Cortex of kidney (tissue), 1 donor: ENCODE measurements at places on chromosomes 3 and 15.

DNA sequence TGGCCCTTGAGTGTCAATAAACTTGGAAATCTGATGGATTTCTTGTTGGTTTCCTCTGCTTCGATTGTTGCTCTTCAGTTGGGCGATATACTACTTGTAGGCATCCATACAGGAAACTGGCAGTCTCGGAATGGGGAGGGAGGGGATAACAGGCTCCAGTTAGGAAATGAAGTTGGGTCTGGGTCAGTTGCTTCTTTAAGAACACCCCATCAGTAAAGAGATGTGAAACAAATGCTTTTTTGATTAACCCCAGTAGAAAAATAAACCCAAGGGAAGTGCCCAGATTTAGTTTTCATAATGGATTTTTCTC lies 681 bp downstream of the CHMP2B start:
- no peak for DNase-seq

GRCh38 chr3:51386159-51386851 lies 1.2 kb downstream of the MANF start:
- no peak for DNase-seq

- no peak for DNase-seq
These were observed 917.1 kb downstream of the PLOD2 start for GRCh38 chr3:145243875-145244274.

- no peak for DNase-seq
These were observed 26.4 kb upstream of the RPS17 start for GRCh38 chr15:82566690-82567089.

DNA sequence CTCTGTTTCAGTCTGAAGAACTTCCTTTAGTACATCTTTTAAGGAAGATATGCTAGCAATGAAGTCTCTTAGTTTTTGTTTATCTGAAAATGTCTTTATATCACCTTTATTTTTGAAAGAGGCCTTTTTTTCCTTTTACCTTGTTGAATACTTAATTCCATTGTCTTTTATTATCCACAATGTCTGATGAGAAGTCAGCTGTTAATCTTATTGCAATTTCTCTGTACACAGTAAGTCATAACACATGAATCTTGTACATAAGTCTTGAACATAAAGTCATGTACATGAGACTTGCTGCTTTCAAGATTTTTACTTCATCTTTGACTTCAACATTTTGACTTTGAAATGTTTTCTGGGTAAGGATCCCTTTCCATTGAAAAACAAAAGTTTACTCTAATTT lies 424.3 kb upstream of the ATP10A start:
- DNase-seq = no peak

- no peak for DNase-seq
These were observed 39.0 kb downstream of the MYH15 start for GRCh38 chr3:108471426-108471825.

DNA sequence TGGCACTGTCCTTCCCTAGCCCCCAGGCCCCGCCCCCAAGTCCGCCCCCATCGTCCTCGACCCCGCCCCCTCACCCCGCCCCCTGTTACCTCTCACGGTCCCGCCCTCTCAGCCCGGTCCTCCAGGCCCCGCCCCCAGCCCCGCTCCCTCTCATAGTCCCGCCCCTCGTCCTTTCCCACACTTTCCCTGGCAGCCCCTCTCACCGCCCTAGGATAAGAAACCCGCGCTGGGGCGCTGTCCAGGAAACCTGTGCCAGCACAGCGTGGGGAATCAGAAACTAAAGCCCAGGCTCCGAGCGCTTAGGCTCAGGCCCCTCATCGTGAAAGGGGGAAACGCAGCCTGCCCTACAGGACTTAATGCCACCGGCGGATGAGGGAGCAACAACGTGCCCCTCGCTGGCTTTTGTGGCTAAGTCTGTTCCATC lies 20.9 kb downstream of the TRPM1 start:
- DNase-seq = no peak

DNA sequence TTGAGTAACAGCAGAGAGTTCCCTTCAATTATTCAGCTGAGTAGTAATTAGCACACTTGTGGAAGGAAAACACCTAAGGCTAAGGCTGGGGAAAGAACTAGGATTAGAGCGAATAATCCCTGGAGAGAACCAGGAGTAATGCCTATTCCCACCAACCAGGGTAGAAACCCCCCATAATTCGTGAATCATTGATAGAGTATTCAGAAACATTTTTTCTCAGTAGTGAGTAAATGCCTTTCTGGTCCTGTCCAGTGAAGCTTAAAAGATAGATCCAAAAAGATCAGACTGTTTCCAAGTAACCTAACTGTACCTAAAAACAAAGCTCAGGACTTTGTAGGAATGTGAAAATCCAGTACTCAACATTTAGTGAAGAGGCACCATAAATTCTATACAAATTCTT lies 71.2 kb downstream of the DGKG start:
- DNase-seq = no peak

GRCh38 chr3:189772584-189772983 lies 141.4 kb downstream of the TP63 start:
- DNase-seq = no peak

- no peak for DNase-seq
These were observed 99.6 kb downstream of the SLC25A26 start for GRCh38 chr3:66320390-66320789.

DNA sequence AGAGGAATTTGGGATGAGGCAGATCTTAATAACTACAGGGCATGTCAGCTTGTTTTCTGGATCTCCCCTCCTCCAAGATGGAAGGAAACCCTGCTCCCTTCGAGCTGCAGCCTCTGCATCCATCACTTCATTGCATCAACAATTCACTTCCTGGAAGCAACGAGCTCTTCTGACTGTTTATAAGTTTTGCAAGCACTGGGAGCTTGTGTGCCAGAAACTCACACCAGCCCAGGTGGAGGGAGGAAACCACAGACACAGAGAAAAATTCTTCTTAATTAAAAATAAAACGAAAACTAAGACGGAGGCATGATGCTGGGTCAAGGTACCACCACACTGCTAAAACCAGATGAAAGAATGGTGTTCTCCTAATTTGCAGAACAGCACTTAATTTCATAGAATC lies 10.6 kb downstream of the LRIG1 start:
- DNase-seq = no peak

DNA sequence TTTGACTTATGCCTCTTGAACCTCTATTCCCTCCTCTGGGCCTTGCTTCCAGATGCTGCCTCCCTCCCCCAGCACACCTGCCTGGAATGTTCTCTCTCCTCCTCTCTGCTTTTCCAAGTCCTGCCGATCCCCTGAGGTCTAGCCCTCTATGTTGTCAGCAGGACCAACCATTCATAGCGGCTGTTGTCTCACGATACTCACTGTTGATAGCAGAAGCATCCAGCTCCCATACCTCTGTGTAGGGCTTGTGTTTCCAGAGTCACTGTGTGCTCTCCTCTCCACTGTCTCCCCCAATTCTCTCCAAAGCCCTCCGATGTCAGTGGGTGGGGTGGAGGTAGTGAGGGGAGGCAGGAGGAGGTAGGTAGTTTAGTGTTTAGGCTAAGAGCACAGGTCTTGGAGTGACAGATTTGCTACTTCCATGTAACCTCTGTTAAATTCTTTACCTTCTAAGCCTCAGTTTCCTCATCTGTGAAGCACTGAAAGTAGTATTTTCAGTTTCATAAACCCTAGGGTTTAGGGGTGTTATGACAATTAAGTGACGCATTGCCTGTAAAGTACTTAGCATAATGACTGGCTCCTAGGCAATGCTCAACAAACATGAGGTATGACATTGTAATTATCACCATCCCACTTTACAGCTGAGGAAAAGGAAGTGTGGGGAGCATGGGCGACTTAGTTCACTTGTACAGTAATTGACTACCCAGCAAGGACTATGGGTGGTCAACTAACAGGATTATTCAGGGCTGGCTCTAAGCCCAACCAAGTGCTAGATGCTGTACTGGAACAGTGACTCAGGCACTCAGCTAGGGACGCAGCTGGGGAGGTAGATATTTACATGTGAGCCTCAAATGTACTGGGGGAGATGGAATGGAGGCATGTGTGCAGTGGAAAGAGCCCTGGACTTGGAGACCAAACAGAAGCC lies 122.8 kb downstream of the CACNA1D start:
- DNase-seq = no peak

- no peak for DNase-seq
These were observed 9.7 kb downstream of the PLA2G4D start for GRCh38 chr15:42084465-42085235.

DNA sequence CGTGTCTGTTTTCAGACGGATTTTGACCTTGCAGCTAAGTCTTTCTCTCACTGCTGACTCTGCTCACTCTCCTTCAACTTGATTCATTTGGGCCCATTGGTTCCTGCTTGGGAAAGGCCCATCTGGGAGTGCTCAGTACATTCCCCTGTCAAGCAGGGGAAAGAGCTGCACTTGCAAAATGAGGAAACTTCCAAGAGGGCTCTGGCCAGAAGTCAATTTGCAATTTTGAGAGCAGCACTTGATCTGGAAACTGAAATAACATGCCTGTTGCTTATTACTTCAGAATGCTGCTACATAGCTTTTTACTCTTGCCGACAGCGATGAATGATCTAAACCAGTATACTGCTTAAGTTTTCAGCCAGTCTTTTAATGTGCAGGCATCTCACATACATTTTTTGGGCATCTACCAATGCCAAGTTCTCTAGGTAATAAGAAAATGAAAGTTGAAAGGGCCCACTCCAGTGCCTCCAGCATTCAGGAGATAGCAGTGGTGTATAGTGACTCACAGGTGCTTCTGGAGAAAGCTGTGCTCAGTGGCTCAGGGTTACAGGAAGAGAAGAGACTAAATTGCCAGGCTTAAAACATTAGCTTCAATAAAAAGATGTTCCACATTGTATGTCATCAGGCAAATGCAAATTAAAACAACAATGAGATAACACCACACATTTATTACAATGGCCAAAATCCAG lies 70.1 kb upstream of the RORA start:
- no peak for DNase-seq

DNA sequence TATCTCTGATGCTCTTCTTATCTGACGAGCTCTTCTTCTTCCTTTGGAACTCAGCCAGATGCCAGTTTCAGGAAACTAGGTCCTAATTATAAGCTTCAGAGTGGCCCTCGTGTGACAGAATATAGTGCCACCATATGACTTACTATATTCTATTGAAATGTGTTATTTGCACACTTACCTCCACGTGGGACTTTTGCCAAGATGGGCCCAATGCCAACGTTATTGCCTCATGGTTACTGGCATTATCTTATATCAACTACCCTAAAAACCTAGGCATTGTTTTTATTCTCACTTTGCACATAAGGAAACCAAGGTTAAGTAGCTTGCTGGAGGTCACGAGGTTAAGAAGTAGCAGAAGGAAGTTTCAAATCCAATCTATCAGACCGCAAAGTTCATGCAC lies 71.3 kb upstream of the SLCO3A1 start:
- no peak for DNase-seq

GRCh38 chr3:55771503-55771902 lies 284.4 kb upstream of the WNT5A start:
- DNase-seq = no peak

DNA sequence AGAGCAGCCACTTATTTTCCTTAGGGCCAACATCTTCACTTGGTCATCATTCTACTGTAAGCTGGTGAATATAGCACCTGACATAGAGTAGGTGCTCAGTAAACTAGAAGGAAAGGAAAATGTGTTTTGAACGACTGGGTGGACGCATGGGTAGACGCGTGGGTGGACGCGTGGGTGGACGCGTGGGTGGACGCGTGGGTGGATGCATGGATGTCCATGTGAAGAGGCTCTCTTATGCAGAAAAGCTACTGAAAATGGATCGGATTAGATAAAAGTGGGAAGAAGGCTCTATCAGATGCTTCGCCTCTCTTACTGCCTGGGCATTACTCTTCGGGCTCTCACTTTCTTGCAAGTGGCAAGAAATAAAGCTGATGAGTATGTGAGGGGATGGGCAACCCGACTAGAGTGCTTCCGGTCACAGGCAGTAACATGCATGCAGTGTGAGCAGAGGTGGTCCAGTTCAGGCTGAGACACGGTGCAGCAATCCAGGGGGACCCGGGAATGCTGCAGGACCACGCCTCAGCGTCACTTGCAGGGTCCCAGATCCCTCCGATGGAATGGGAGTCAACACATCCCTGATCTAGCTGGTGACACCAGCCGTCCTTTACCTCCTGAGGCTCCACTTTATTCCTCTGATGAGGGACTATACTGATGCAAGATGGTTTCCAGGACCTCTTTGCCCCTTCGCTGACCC lies 138.0 kb upstream of the MEF2A start:
- DNase-seq = no peak

DNA sequence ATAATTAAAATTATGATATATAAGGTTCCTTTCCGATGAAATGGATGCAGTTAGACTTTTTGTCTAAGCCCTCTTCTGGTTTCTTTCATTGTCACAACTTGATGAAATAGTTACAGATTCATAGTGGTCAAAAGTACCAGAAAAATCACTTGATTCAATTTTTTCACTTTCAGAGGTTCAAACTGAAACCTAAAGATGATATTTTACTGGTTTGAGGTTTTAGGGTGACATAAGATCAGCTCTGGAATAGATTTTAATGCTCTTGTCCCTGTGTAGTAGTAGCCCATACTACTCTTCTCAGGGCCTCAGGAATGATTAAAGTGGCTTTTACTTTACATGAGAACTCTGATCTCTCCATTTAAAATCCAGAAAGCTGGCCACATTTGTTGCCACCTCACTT lies 479.1 kb upstream of the ZNF717 start:
- DNase-seq = no peak

GRCh38 chr3:16529264-16529663 lies 15.8 kb upstream of the RFTN1 start:
- no peak for DNase-seq

DNA sequence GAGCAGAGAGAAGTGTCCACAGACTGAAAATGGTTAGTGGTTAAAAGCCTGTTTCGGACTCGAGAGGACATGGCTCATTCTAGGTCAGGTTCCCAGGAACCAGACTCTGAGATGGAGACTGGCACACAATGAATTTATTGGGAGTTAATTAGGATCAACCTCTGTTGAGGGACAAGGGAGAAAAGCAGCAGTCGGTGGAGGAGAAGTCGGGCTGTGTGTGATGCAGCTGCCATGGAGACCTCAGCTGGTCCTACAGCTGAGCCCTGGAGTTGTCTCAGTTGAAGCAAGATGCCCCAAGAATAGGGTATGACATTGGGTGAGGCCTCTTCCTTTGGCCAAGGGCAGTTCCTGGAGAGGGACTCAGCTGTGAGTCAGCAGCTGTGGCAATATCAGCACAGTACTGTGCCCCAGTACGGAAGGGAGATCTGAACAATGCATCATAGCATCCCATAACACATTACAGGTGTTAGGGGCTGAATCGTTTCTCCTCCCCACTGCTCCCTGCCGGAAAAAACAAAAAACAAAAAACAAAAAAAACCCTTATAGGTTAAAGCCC lies 105.4 kb downstream of the ABHD5 start:
- no peak for DNase-seq

DNA sequence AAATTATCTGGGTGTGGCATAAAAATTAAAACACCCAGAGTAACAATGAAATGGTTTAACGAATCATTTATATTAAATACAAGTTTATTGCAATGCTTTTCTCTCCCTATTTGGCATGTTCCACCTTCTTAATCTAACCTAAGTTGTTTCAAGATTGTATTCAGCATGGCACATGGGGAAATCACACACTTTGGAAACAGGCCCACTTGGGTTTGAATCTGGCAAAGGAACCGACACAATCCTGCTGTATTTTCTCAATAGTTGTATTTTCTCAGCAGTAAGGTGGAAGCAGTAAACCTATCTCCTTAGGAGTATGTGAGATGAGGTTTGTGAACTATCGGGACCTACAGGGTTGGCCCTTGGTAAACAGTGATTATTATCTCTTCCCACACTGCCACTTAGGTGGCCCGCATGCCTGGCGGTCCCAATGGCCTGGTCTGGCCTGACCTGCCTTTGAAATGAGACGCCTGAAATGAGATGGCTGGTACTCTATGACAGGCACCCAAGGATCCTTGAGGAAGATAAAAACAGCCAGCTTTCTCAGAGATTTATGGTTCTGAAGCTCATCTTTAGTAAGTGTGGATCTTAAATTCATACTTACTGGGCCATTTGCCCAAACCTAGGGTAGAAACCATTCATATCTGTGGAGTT lies 45.3 kb upstream of the VILL start:
- DNase-seq = no peak
